Small intestine (tissue), 16 donors: ENCODE measurements at places on chromosomes 2 and 18.

- no peak for DNase-seq
Observed at GRCh38 chr18:67260841-67261240, 255.7 kb downstream of the DSEL start.

GRCh38 chr18:44705075-44705675 is 24.5 kb downstream of the SETBP1 start:
- no peak for DNase-seq

GRCh38 chr18:22946217-22946616 is 13.1 kb downstream of the RBBP8 start:
- no peak for DNase-seq

DNA sequence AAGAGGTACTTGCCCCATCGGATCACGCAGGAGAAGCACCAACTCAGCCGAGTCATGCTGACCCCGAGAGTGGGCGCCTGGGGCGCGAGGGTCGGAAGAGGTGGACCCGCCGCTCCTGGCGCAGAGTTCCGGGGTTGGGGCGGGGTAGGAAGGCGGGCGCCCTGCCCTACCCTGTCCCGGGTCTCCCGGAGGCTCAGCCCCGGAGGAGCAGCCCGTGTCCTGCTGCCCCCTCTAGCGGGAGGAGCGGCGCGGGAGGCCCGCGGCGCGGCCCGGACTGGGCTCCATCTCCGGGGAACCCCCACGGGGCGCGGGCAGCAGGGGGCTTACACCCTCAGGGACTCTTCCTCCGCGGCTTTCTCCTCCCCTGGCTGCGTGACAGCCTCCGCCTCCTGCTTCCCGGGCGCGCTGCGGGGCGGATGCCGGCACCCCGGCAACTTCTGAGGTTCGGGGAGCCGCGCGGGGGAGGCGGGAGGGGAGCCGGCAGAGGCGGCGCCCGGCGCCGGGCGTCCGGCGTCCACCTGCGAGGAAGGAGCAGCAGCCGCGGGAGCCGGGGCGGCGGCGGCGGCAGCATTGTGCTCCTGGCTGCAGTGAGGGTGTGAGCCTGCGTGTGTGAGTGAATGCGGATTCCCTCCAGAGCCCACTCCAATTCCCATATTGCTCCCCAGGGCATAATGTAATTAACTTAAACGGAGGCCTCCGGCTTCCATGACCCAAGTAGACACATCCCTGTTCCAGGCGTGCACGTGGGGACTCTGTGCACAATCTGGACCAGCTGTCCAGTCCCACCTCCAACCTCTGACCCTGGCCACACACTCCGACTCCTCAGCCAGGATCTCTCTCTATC is 7.6 kb upstream of the TNS1 start:
- DNase-seq = peak; percentile 20

GRCh38 chr2:120365236-120365793 is 19.4 kb downstream of the INHBB start:
- DNase-seq = no peak

GRCh38 chr2:240611601-240612210 is 13.6 kb upstream of the GPR35 start:
- DNase-seq = peak; percentile 40

DNA sequence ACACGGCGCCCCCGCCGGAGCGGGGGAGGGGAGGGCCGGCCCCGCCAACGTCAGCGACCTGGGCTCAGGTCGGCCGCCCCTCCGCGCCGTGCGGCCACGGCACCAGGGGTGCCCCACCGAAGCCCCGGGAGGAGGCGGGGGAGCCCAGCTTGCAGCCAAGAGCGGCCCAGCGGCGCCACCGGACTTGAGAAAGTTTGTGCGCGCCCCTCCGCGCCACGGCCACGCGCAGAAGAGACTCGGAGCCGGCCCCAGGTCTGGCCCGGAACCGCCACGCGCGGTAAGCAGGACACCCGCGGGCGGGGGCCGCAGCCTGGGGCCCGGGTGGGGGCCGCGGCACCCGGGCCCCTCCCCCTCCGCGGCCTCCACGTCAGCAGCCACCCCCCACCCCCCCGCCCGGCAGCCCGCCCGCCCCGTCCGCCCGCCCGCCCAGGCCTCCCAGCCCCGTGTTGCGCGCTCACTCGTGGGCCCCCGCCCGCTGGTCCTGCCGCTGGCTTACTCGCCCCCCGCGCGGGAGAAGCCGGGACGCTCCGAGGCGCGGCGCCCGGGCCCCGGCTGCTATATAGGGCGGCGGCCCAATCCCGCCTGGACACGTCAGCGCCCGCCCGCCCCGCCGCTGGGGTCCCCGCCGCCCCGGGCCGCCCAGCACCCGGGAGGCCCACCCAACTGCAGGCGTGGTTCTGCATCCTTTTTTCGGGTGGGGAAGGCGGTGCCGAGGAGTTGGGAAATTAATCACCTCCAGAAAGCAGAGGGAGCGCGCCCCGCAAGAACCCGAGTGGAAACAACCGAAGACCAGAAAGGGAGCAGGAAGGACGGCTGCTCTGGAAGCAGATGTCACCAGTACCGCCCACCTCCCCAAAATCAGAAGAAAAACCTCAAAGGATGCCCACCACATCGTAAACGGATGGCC is 42.9 kb downstream of the HDLBP start:
- peak; percentile 39 for DNase-seq

DNA sequence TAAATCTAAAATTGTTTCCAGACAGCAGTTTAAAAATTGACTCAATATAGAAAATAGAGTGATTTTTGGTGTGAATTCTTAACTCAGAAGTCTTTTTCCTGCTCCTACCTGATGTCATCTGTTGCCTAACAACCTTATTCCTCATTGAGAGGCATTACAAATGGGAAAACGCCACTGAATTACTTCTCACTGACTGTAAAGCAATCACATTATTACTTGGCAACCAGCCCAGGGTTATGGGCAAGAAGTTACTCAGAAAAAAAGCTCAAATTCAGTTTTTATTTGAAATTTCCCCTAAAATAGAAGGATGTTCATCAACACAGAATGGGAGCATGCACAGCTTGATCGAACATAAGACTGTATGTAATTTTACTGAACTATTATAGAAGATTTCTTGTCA is 201.8 kb upstream of the GULP1 start:
- DNase-seq = no peak

DNA sequence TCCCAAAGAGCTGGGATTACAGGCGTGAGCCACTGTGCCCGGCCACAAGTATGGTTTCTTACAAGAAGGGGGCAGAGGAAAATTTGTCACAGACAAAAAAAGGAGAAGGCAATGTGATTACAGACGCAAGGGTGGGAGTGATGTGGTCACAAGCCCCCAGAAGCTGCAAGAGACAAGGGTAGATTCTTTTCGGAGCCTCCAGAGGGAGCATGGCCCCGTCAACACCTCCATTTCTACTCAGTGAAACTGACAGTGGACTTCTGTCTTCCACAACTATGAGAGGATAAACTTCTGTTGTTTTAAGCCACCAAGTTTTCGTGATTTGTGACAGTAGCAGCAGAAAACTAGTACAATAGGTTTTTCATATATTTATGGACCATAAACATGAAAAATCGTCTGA is 2.1 kb upstream of the TCF7L1 start:
- peak; percentile 38 for DNase-seq

DNA sequence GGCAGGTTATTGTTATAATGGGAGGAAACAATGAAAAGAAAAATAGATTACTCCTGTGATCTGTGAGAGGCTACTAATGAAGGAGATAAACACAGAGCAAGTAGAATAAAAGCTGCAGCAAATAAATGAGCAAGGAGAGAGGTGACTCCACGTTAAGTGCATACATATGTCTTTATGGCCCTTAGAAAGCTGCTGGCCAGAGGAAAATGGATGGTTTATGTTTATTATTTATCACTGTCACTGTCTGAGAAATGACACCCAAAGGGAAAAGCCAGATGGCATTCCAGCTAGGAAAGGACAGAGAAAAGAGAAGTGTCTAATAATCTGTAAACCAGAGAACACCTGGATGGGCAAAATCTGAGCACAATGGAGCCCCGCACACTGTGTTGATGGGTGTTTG is 122.9 kb upstream of the DDX18 start:
- no peak for DNase-seq

DNA sequence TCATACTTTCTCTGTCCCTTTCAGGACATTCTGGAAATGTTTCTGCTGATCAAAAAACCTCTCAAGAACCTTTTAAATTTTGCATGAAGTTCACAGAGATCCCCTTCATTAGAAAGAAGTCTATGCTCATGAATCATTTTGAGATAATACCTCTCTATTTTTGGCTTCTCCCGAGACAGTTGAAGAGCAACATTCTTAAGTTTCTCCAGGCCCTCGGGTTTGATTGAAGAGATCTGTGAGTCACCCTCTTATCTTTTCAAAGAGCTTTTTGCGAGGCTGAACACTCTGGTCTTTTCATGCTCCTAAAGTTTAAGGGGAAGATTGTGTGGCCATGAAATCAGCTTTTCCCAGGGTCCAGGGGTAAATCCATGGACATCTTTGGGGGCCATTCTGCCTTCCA is 354.2 kb downstream of the FBXO15 start:
- no peak for DNase-seq

GRCh38 chr18:37176621-37176934 is 347.7 kb downstream of the KIAA1328 start:
- no peak for DNase-seq

DNA sequence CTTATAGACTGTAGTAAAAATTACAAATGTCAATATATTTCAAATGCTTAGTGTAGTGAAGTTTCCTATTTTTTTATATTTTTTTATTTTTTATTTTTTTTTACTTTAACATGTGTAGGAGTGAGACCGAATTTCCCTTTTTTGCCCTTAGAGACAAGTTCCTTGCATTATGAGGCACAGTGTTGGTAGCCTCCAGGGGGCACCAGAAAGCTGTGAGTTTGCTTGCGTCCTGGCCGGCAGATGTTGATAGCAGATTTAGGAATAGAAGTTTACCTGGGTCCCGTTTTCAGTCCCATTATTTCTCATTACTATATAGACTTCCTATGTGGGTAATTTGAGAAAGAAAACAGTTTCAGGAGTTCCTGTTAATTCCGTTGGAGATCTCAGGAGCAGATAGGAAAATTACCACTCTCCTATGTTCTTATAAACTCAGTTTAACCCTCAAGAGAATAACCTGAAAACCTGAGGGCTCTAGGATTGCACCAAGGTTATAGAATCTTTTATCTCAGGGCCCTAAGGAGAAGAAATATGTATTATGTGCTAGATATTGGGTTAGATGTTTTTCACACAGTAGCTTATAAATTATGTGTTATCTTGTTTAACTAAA is 157.5 kb upstream of the SESTD1 start:
- peak; percentile 49 for DNase-seq
